DMS79 treated with DMSO at 0.1 percent for 48 hours (cell line): ENCODE measurements at places on chromosomes 4 and X.

DNA sequence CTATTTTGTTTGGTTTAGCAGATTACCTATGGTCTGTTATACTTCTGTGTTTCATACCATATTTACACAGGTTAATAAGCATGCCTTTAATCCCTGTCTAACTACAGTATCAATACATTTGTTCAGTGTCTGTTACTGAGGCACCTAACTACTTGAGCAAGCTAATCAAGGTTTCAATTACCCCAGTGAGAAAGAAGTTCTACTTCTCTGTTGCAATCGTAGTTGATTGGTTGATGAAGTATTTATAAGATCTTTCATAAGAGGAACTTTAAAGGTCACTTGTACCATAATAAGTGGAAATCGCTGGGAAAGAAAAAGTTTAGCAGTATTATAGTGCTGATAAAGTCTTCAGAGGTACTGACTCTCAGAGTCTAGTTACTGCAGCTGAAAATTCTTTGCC, 490.6 kb downstream of the RPA4 start:
- DNase-seq = no peak

- DNase-seq = no peak
These were observed 34.3 kb upstream of the GUCY1A1 start for GRCh38 chr4:155632310-155632840.

GRCh38 chr4:86717651-86718050, 123.5 kb downstream of the PTPN13 start:
- no peak for DNase-seq

GRCh38 chr4:2069161-2069971, 10.2 kb downstream of the NAT8L start:
- DNase-seq = no peak

GRCh38 chr4:74473155-74473811, 28.3 kb downstream of the AREG start:
- no peak for DNase-seq

DNA sequence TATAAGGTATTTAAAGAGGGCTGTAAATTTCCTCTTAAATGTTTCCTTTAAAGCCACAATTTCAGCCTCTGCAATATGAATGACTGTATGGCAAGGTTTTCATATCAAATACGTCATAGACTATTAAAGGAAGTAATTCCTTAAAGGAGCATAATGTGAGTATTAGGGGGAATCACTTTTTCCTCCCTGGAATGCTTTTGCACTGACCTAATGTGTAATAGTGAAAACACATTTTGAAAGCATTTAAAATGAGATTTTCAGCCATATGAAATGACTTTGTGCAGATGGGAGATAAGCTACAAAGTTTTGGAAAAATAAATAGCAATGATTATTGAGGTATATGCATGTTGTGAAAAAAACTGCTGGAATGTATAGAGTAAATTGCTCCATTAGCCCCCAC, 17.6 kb downstream of the SLIT2 start:
- no peak for DNase-seq
